ENCODE measurements at places on chromosomes 13 and 19.

GRCh38 chr13:22173610-22174009, 502.7 kb downstream of the FGF9 start:
- no peak for DNase-seq

GRCh38 chr13:43031881-43032280, 8.5 kb downstream of the DNAJC15 start:
- DNase-seq: no peak

DNA sequence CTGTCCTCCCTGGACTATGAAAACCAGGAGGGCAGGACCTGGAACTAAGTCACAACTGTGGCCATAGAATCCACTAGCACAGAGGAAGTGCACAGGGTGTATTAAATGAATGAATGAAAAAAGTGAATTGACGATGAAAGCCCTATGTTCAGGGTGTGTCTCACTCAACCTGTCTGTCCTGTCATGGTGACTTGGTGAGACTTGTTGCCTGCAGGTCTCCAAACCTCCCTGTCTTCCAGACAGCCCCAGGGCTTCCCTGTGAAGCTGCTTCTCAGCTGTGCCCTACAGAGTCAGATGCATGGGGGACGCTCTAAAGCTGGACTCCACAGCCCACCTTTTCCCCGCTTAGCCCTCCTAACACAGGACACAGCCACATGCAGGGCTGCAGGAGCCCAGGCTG, 4.8 kb upstream of the IGFL1 start:
- no peak for DNase-seq

- DNase-seq: no peak
These were observed 17.1 kb downstream of the NWD1 start for GRCh38 chr19:16736709-16737108.

DNA sequence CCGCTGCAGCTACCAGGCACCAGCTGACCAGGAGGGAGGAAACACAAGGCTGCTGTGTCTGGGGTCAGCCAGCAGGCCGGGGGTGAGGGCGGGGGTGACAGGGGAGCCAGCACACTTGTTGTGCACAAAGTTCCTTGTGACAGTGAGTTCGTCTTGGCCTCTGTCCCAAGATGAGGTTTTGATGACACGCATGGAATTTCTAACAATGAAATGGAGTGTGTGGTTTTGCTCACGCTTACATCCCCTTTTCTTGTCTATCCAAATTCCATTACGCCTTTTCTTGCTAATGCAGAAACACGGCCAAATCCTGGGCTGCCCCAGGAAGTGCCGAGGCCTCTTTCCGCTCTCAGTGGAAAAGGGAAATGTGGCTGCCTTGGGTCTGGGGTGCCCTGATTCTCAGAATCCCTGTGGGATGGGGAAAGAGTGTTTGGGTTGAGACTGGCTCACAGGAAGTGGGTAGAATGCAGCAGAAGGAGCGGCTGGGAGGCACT, 73.8 kb downstream of the GADD45B start:
- no peak for DNase-seq

DNA sequence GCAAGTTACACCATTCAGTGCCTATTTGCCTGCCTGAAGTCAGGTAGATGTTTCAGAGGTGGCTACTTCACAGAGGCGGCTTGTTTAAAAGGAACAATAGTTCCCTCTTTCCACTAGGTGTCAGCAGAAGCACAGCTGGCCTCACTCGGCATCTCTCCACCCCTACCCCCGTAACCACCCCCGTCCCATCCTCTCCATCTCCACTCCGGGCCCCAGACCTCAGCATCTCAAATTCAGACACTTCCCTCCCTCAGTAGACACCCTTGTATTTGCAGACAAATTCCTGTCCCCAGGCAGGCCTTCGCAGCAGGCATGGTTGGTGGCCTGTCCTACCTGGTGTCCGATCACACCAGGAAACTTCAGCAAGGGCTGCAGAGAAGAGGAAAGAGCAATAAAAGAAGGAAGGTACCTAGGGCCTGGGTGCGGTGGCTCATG, 9.1 kb upstream of the DPP9 start:
- DNase-seq: peak; percentile 82

DNA sequence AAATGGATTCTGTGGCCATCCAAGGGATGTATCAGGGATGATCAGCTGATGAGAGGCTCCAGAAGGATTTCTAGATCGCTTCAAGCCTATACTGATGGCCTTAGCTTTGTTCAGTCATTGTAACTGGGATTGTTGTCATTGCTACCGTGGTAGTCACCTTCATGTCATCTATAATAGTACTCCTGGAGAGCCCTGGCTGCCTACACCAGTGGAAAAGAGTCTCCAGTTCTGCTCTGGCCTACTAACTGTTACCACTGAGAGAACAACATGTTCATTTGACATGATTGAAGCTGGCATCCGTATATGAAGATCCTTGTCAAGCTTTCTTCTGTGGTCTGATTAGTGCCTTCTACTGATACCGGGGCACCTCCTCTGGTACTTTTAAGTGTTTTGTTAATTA, 131.3 kb downstream of the B3GLCT start:
- no peak for DNase-seq

DNA sequence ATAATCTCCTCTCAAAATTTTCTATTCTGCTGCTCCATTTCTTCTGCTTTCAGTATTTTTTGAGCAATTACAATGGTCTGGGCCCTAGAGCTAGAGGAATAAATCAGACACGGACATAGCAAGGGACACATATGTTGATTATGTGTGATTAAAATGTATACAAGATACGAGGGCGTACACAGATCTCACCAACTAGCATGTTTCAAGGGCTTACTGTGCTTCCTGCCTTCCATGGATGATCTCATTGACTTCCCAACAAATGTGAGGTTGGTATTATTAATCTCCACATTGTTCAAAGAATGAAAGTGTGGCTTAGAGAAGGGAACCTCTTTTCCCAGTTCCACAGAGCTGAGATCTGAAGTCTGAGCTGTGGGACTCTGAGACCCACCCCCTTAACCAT, 9.1 kb downstream of the PLD3 start:
- DNase-seq: no peak

- no peak for DNase-seq
These were observed 4.7 kb downstream of the PRR36 start for GRCh38 chr19:7869453-7869909.

DNA sequence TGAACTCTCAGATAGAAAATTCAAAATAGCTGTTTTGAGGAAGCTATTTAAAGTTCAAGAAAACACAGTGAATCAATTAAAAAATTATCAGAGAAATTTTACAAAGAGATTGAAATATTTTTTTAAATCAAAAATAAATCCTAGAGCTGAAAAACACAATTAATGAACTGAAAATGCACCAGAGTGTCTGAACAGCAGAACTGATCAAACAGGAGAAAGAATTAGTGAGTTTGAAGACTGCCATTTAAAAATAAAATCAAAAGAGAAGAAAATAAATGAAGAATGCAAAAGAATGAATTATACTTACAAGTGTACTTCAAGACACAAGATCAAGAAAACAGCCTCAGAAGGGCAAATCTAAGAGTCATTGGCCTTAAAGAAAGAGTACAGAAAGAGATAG, 1000.2 kb upstream of the ATXN8OS start:
- no peak for DNase-seq

DNA sequence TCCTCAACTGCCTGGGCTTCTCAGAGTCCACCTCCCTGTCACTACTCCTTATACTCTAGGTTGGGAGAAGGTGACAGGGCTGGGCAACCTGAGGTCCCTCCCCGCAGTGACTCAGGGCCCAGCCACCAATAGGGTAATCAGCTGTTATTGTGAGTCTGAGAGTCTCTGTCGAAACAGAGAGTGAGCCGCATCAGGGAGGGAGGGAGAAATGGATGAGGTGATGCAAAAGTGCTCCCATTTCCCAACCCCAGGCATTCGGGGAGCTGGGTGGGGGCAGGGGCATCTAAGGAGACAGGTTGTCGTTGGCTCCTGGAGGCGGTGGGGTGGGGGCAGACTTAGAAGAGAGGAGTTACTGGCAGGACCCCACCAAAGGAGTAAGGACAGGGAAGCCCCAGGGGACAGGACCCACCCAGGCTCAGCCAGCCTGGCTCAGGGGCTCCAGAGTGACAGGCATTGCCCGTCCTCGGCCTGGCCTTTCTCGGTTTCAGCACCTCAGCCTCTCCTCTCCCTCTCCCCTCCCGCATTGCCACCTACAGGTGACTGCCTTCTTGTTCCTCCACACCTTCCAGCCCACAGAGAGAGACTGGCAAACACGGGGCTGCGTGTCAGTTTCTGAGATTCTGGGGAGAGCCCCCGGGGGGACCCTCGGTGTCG, at the start of gene DMKN:
TSS of gene DMKN (minus strand) at position 22 of the 654 bp plus-strand sequence. CDS start 174 bp downstream, outside the sequence.
- DNase-seq: no peak

DNA sequence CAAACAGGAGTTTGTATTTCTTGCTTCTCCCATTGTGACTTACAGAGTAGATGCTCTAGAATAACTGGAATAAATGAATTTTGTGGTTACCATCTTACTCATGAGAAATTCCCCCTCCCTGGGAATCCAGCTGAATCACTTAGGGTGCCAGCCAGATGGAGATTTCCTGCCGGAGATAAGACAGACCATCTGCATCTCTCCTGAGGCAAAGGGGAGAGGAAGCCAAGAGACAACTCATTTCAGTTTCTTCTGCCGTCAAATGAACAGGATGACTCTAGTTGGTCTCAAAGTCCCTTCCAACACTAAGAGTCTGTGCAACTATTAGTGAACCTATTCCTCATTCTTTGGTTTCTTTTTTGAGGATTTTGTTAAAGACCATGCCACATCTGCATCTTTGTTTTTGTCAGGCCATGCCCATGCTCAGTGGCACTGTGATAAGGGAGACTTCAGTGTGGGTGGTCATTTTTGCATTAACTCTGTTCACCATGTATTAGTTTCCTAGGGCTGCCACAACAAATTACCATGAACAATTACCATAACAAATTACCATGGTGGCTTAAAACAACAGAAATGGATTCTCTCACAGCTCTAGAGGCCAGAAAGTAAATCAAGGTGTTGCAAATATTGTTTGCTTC, 112.8 kb downstream of the NDFIP2 start:
- no peak for DNase-seq

GRCh38 chr19:40358773-40359172, 10.3 kb downstream of the PLD3 start:
- DNase-seq: no peak

DNA sequence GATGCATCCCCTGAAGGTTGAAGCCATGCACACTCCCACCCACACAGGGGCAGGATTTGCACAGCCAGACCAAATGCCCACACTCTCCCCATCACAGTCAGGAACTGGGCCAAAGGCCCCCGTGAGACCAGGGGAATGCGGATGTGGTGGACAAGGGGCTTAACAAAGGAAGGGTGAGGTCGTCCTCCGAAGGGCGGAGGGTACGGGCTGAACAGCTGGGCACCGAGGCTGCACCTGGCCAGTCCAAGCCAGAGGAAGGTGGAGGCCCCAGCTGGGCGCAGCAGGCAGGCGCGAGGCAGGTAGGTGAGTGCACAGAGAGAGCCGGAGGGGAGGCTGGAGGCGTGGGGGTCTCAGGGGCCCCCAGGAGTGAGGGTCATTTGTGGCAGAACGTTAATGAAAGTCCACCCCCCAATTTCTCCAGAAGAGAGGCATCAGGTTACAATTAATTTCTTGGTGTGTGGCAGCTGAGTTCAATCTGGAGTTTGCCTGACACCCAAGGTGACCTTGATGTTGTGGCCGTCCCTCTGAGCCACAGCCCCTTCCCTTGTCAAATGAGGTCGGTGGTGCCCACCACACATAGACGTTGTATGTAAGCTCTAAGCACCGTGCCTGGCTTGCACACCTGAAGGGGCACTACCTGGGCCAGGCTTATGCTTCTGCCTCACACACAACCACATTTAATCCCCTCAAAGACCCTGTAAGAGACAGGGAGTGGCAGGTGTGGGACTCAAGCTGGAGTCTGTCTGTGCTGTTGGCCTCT, 2.9 kb downstream of the KLK15 start:
- no peak for DNase-seq

DNA sequence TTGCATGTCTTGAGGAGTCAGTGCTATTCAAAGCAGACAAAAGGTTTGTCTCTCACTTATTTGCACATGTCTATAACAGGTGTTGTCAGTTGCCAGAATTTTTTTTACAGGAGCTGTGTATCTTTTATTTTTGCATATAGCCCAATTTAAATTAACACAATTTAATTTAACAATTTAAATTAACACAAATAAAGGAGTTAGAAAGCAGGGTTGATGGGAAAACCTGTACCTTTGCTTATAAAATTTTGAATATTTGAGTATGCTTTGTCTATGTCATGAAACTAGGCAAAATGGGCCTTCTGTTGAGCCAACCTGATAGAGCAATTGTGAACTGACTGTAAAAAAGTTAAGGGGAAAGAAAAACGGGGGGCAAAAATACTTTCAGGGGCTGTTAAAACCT, 78.0 kb downstream of the MAP4K1 start:
- no peak for DNase-seq

GRCh38 chr19:13964776-13965175, 12.5 kb downstream of the DCAF15 start:
- no peak for DNase-seq

DNA sequence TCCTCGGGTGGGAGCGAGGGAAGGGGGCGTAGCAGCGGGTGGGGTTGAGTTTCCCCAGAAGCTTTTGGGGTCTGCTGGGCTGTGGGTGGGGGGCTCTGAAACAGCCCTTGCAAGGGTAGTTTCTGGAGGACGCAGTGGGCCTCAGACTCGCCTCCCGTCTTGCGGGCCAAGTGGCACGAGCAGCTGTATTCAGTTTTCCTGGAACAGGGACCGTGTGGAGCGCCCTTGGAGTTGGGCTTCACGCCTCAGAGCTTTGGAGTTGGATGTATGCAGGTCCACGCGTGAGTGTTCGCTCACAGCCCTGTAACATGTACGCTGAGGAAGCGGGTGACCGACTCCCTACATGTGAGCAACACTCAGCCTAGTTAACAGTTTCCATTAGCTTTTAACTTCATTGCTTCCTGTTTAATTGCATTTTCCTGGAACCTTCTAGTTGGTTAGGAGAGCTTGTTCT, 603 bp downstream of the TM9SF2 start:
- no peak for DNase-seq

DNA sequence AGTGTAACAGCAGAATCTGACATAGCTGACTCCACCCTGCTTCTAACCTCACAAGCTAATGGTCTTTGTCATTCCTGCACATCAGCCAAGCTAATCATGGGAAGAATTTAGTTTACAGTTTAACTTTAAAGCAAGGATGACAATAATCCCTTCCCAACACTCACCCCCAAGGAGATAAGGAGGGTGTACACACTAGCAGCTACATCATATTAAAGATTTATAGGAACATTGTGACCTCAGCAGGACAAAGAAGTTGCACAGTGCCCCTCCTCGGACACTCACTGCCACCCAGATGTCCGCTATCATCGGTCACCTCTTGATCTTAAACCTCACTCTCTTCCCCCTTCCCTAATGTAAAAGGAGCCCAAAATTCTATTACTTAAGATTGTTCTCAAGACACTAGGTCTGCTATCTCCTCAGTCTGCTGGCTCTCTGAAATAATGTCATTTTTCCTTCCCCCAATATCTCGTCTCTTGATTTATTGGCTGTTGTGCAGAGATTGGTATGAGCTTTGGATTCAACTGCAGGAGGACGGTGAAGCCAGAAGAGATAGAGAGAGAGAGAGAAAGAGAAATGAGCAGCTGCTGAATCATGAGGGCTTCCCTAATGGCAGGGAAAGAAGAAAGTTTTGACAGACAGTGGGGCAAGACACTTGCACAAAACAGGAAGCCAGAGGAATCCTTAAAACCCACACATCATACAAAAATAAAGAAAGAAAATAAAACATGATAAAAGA, 17.5 kb upstream of the FFAR2 start:
- DNase-seq: no peak

- peak; percentile 45 for DNase-seq
These were observed 1.7 kb downstream of the B9D2 start for GRCh38 chr19:41362143-41362847.
